Activated CD4-positive, CD25-positive, alpha-beta regulatory T cell treated with anti-CD3 and anti-CD28 coated beads, Interleukin-2, amount 50 U/mL, for 72 hours (primary cell): ENCODE measurements at places on chromosomes 1 and 21.

GRCh38 chr1:55378582-55378981 is 163.4 kb upstream of the USP24 start:
- DNase-seq: no peak

- DNase-seq: no peak
Observed at GRCh38 chr1:214843281-214843680, 239.3 kb upstream of the KCNK2 start.

GRCh38 chr1:183276386-183277080 is 90.5 kb downstream of the LAMC2 start:
- DNase-seq: no peak

DNA sequence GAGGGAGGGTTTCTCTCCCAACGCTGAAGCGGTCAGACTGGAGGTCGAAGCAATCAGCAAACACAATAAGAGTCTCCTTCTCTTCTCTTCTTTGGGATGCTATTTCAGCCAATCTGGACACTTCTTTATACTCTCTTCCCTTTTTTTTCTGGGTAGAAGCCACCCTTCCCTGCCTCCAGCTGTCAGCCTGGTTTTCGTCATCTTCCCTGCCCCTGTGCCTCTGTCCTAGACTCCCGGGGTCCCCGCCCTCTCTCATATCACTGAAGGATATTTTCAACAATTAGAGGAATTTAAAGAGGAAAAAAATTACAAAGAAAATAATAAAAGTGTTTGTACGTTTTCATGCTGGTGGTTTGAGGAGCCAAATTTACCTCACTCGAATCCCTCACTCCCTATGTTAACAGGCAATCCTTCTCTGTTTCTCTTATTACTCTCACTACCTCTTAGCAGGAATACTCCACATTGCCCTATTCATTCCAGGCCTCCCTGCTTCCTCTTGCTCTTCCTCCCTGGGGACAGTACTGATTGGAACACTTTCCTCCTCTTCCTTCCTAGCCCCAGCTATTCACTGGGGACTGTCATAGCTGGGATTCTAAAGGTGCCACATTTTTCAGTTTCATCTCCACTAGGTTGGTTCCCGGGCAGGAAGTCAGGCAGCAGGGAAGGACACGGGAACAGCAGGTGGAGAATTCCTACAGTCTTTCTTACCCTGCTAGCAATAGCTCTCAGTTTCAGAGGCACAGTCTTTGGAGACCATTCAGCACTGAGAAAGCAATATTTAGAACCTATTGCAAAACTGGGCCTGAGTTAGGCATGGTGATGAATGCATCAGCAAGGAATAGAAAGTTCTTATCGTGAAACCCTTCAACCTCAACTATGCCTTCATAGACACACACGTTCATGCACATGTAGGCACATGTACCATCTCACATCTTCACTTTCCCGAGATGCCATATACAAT is 288.0 kb downstream of the PBX1 start:
- DNase-seq: no peak

DNA sequence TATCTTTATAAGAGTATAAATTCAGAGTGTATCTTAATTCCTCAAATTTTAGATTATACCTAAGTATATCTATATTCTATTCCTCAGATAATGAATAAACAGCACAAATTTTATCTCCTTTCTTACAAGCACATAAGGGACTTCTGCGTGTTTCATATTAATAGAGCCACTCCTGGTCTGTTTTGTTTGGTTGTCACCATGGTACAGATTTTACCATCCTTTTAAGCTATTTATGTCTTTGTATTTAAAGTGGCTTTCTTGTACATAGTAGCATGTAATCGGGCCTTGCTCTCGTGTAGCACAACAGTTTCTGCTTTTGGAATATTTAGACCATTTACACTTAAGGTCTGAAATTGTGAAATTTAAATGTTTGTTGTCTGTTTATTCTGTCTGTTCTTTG is 52.6 kb upstream of the SLC35A3 start:
- DNase-seq: no peak

GRCh38 chr1:61277121-61277690 is 194.8 kb downstream of the NFIA start:
- DNase-seq: no peak

- DNase-seq: no peak
Observed at GRCh38 chr21:39911286-39912199, 44.3 kb downstream of the PCP4 start.

DNA sequence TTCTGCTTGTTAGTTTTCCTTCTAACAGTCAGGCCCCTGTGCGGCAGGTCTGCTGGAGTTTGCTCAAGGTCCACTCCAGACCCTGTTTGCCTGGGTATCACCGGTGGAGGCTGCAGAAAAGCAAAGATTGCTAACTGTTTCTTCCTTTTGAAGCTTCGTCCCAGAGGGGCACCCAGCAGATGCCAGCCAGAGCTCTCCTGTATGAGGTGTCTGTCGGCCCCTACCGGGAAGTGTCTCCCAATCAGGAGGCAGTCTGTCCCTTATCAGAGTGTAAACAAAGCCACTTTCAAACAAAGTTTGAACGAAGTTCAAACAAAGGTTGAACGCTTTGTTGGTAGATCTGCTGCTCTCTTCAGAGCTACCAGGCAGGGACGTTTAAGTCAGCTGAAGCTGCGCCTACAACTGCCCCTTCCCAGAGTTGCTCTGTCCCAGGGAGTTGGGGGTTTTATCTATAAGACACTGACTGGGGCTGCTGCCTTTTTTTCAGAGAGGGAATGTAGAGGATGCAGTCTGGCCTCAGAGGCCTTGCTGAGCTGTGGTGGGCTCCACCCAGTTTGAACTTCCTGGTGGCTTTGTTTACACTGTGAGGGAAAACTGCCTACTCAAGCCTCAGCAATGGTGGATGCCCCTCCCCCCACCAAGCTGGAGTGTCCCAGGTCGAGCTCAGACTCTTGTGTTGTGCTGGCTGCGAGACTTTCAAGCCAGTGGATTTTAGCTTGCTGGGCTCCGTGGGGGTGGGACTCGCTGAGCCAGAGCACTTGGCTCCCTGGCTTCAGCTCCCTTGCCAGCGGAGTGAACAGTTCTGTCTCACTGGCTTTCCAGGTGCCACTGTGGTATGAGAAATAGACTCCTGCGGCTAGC is 401.8 kb downstream of the SRGAP2C start:
- no peak for DNase-seq

DNA sequence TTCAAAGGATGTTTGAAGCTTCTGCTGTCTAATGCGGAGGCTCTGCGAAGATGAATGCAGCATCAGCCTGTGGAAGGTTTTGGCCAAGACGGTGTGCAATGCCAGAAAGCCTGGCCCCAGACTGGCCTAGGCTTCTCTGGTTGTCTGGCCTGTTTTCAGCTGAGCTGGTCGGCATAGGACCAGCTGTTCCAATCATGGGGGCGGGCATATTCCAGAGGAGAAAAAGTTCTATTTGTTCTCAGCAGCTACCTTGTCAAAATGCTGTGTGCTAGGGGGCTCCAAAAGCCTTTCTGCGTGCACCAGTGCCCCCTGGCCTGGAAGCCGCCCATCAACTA is 57.6 kb downstream of the TGFB2 start:
- no peak for DNase-seq

GRCh38 chr1:14738235-14738634 is 139.8 kb downstream of the KAZN start:
- DNase-seq: no peak

DNA sequence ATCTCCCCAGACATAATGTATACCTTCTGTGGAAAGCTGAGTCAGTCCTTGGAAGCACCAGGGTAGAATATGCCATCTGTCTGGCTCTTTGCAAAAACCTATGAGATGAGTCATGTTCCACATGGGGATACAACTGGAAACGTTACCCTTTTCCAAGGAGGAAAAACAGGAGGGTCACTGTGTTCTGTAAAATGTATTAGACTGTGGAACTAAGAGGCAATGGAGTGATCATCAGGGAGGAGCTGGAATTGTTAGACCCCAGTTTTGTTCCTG is 16.1 kb upstream of the PSMD4 start:
- no peak for DNase-seq

DNA sequence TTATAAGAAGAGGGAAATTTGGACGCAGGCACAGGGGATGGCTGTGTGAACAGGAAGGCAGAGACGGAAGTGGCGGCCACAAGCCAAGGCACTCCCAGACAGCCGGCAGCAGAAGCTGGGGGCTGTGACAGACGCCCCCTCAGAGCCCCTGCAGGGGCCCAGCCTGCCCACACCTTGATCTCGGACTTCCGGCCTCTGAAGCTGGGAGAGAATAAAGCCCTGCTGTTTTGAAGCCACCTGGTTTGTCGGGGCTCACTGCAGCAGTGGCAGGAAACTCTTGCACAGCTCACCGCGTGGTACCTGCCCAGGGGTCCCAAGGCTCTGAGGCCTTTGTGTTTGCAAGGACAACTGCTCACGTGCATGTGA is 13.7 kb downstream of the MEGF6 start:
- DNase-seq: no peak

DNA sequence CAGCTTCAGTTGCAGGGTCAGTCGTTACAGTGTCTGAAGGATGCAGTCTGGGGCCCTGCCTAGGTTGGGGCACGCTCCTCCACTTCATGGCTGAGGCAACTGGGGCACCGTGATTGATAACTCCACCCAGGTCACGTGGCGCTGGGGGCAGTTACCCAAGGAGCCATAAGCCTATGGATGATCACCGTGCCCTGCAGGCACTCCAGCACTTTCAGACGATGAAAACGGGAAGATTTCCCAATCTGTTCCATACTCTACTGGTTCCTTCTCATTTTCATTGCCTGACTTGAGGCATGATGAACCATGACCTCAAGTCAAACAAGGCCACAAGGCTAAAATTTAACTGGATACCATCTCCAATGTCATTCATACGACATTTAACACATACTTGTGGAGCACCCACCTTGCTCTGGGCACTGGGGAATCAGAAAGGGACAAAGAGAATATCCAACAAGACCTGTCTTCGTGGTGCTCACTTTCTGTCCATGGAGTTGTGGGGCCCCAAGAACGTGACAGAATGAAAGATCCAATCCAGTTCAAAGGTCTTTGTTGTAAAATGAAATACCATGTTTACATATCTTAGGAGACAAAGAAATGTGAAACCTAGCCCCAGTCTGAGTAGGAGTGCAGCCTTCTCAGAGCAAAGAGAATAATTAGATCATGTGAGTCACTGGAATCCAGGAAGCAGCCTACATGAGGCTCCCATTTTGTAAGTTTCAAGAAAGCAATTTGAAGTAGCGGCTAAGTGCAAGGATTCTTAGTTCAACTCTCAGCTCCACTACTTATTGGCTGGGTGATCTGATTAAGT is 39.4 kb upstream of the SPOCD1 start:
- no peak for DNase-seq

GRCh38 chr1:24526940-24527542 is 24.4 kb downstream of the RCAN3 start:
- DNase-seq: no peak

DNA sequence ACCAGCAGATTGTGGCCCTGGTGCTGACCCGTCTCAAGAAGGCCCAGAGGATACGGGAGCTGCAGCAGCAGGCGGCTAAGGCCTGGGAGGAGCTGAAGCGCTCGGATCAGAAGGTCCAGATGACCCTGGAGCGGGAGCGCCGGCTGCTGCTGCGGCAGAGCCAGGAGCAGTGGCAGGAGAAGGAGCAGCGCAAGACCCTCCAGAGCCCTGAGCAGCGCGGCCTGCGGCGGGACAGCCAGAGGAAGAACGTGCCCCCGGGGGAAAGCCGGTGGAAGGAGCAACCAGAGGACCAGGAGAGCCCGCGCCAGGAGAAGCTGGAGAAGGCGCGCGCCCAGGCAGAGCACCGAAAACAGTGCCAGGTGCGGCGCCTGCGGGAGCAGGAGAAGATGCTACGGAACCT is 1.0 kb downstream of the CCDC185 start:
- DNase-seq: no peak

DNA sequence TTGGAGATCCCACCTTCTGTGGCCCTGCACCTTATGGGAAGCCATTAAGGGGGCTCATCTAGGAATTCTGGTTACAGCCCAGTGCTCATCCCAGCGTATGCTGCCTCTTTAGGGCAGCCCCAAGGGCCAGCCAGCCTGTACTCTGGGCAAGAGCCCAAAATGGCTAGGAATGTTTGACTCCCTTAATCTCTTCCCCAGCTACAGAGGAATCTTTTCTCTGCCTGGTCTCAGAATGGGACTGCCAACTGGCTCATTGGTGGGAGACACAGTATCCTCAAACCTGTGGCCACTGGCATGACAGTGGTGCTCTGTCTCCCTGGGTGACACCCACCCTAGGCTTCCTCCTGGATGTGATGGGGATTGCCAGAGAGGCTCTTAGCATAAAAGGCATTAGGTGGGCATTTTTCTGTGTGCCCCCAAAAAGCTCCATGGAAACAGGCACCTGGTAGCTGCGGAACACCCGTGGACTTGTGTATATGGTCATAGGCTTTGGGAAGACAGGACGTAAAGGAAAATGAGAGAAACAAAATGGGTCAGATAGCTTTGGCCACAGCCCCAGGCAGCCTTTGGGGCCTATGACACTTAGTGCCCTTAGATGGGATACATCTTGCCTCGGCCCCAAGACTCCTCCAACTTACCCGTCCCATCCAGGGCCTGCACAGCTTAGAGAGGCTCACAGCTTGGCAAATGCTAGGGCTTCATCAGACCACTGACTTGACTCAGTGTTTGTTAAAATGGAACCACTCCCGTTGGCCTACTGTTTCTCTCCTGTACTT is 6.9 kb downstream of the TMEM81 start:
- DNase-seq: no peak

- DNase-seq: no peak
Observed at GRCh38 chr1:64137412-64137803, 66.0 kb upstream of the UBE2U start.

DNA sequence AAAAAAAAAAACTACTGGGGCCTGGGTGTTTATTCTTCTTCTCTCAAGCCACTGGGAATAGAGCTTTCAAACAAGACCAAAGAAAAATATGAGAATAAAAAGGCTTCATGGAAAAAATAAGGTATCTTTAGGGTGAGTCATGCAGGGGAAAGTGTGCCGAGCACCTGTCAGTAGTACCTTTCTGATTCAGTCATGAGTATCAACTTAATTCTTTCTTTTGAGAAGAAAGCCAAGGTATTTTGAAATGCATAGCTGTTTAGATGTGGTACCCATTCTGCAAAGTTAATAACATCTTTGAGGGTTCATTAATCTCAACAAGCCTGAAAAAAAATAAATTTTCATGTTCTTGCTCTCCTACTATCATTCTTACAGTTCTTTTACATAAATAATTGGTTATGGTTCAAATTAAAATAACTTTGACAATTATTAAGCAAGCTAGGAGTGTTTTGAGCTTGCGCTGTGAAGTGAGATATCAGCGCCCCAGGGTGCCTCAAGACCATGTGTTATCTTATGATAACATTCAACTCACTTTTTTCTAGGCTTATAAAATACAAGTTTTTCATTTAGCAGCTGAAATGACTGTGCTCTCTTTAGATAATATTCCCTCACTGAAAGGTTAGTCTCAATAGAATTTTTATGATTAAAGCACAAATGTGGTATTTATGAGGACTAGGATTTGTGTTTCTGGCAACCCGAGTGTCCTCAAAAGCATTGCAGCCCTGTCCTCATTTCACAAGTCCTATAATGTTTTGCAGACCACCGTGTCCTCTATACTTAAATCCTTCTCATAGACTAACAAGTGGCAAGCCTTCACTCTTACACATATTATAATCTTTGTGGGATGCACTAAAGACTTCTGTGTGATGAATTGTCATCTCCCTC is 138.6 kb downstream of the SLC44A5 start:
- no peak for DNase-seq
